HepG2 (cell line): ENCODE measurements at places on chromosomes 3 and 15. TPM values are rescaled to one million over a fixed set of nuclear protein-coding genes. Genes with fewer than 3 reads are reported as not detected.
A peak's percentile ranks its signal among the peaks of the same experiment; 100 is the strongest.

- DNase-seq: no peak
- H3K27me3 ChIP-seq: no peaks in the 10 kb centered on the region
- no peaks in the 10 kb centered on the region for H3K36me3 ChIP-seq
- no peak overlapping the region for H3K27ac ChIP-seq
These were observed 200.0 kb upstream of the UBE2E2 start for GRCh38 chr3:23002836-23003732.

DNA sequence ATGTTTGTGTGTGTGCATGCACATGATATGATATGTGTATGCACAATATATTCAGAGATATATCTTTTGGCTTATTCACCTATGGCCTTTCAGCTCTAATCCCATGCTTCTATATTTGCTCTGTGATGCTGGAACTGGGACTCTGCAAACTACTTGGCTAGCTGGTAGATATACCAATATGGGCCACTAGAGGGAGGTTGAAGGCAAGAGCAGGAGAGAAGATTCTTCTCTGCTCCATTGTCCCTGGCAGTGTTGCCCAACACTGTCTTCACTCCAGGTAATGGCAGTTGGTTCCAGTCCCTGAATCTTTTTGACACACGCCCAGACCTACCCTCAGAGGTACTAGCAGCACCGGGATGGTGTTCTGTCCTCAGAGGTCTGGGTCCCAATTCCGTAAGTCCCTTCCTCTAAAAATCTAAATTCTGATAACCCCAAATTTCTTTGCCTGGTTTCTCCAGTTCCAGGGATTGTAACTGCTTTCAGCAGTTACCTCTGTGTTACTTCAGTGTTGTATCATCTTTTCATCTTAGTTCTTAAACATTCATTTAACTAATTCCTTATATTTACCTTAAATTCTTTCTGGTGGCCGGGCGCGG lies 44.7 kb downstream of the GTPBP8 start:
- no peak overlapping the region for H3K4me3 ChIP-seq
- H3K4me1 ChIP-seq: no peaks in the 10 kb centered on the region
- H3K36me3 ChIP-seq: no peaks in the 10 kb centered on the region
- DNase-seq: peak; percentile 49
- H3K27me3 ChIP-seq: peaks cover 1% of the 10 kb centered on the region; the same call in 1 of the 2 replicates
- no peak overlapping the region for H3K27ac ChIP-seq

- H3K27ac ChIP-seq: no peak overlapping the region
- peaks cover 17% of the 10 kb centered on the region for H3K4me1 ChIP-seq
- H3K36me3 ChIP-seq: no peaks in the 10 kb centered on the region
- no peaks in the 10 kb centered on the region for H3K27me3 ChIP-seq
- H3K4me3 ChIP-seq: no peak overlapping the region
- peak; percentile 80 for DNase-seq
These were observed 51.9 kb downstream of the EPHB1 start for GRCh38 chr3:134846911-134847317.

The SLC28A1 gene
- 0.31 and 0.39 TPM in 2 replicates for total RNA-seq

GRCh38 chr15:62940755-62941361 lies 101.7 kb upstream of the TPM1 start:
- no peaks in the 10 kb centered on the region for H3K36me3 ChIP-seq
- DNase-seq: no peak
- no peak overlapping the region for H3K4me3 ChIP-seq
- H3K27me3 ChIP-seq: peaks cover 15% of the 10 kb centered on the region; the same call in 1 of the 3 replicates
- H3K27ac ChIP-seq: no peak overlapping the region

The C3orf20 gene
- 0.04 TPM in 1 of 2 replicates, not detected in the other for total RNA-seq

The PROS1 gene
- 45.6 and 76.8 TPM in 2 replicates for total RNA-seq

GRCh38 chr3:132785292-132785691 lies 63.1 kb upstream of the NPHP3 start:
- H3K27me3 ChIP-seq: no peaks in the 10 kb centered on the region
- H3K36me3 ChIP-seq: no peaks in the 10 kb centered on the region
- no peak for DNase-seq
- no peaks in the 10 kb centered on the region for H3K4me1 ChIP-seq

DNA sequence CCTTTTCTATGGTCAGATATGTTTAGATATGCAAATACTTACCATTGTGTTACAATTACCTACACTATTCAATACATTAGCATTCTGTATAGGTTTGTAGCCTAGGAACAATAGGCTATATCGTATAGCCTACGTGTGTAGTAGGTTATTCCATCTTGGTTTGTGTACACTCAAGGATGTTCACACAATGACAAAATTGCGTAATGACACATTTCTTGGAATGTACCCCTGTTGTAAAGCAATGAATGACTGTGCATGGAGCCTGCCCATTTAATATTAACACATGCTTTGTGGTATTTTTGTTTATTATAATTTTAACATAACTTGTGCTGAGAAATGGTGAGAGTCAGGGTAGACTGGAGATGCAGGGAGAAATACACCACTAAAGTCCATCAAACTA lies 154.9 kb downstream of the LEKR1 start:
- no peak overlapping the region for H3K4me3 ChIP-seq
- no peaks in the 10 kb centered on the region for H3K27me3 ChIP-seq
- no peaks in the 10 kb centered on the region for H3K4me1 ChIP-seq
- no peaks in the 10 kb centered on the region for H3K36me3 ChIP-seq

- peaks cover 16% of the 10 kb centered on the region; the same call in 2 of the 3 replicates for H3K36me3 ChIP-seq
- DNase-seq: no peak
- no peaks in the 10 kb centered on the region for H3K4me1 ChIP-seq
- no peaks in the 10 kb centered on the region for H3K27me3 ChIP-seq
- H3K4me3 ChIP-seq: no peak overlapping the region
- H3K27ac ChIP-seq: no peak overlapping the region
These were observed 22.4 kb upstream of the ABHD10 start for GRCh38 chr3:111956449-111956848.

- H3K36me3 ChIP-seq: no peaks in the 10 kb centered on the region
- no peak overlapping the region for H3K27ac ChIP-seq
- no peak overlapping the region for H3K4me3 ChIP-seq
- no peak for DNase-seq
These were observed 179.4 kb upstream of the ALCAM start for GRCh38 chr3:105187344-105187743.

GRCh38 chr3:77427528-77427927 lies 387.6 kb downstream of the ROBO2 start:
- H3K4me3 ChIP-seq: no peak overlapping the region
- no peaks in the 10 kb centered on the region for H3K36me3 ChIP-seq
- H3K4me1 ChIP-seq: no peaks in the 10 kb centered on the region
- H3K27me3 ChIP-seq: no peaks in the 10 kb centered on the region
- H3K27ac ChIP-seq: no peak overlapping the region
- DNase-seq: no peak

DNA sequence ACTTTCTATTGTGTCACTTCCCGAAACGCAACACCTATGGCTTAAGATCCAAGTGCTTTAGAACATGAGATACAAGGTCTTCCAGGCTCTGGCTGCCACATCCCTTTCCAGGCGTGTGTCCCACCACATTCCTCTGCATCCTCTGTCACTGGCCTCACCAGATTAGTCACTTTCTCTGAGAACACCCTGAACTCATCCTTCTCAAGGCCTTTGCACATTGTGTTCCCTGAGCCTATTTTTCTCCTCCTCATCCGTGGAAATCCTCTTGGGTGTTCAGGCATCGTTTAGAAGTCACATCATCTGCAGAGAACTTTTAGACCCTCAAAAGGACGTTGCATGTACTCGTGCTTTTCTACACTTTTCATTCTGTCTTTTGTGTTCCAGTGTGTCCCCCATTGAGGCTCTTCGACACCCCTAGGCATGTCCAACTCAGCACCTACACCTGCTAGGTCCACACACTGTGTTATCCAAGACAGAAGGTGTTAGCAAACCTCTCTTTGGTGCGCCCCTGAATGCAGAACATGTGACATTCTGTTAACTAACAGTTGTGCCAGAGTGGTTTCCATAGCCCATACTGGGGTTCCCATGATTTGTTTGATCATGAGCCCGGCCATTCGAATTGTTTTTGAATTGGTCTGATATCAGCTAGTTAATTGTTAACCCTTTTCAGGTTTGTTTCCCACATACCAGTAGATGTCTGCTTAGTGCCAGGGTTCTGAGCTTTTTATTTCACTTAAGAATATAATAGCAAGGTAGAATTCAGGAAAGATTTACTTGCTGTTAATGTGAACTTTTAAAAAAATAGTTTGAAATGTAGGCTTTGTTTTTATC lies 67.2 kb downstream of the LPP start:
- no peaks in the 10 kb centered on the region for H3K27me3 ChIP-seq
- peaks cover 6% of the 10 kb centered on the region; the same call in 1 of the 3 replicates for H3K36me3 ChIP-seq

The SNTN gene
- not detected in 2 replicates for total RNA-seq

DNA sequence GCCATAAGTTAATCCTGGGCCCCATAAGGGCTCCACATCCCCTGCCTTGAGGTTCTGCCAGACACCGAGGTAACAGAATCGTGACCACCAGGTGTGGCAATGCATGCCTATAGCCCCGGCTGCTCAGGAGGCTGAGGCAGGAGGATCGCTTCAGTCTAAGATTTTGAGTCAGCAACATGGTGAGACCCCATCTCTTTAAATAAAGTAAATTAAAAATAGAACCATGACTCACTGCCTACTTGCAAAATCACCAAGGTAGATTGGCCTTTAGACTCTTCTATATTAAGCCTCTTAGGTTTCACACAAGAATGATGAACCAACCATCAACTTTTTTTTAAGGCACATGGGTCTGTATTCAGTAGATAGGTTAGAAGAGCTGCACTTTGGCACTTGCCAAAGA lies 9.7 kb downstream of the WDR5B start:
- no peak overlapping the region for H3K27ac ChIP-seq
- no peak overlapping the region for H3K4me3 ChIP-seq
- DNase-seq: no peak
- H3K36me3 ChIP-seq: peaks cover 22% of the 10 kb centered on the region
